ENCODE measurements at places on chromosomes 11 and 22. TPM values are rescaled to one million over a fixed set of nuclear protein-coding genes. Genes with fewer than 3 reads are reported as not detected.

The CRYBB1 gene
- not detected for total RNA-seq

The HBD gene
- total RNA-seq = not detected

The DRICH1 gene
- not detected for total RNA-seq

The NRGN gene
- 0.15 TPM for total RNA-seq

The STK33 gene
- total RNA-seq = 1.1 TPM

The OR51F1 gene
- total RNA-seq = not detected

The C11orf42 gene
- total RNA-seq = not detected

The NLRP14 gene
- total RNA-seq = 0.04 TPM

The SBF2 gene
- total RNA-seq = 15.4 TPM

The SLC17A6 gene
- total RNA-seq = not detected

The KLHL35 gene
- 1.2 TPM for total RNA-seq

The OR5B12 gene
- total RNA-seq = not detected

The TRIM49 gene
- not detected for total RNA-seq

The SLCO2B1 gene
- total RNA-seq = not detected

The FAM180B gene
- total RNA-seq = not detected

The DGCR6 gene
- 0.15 TPM for total RNA-seq

The TTC9C gene
- total RNA-seq = 15.5 TPM

The OR51E1 gene
- total RNA-seq = not detected

The OR2AT4 gene
- total RNA-seq = not detected

The SMTNL1 gene
- total RNA-seq = not detected

The CD248 gene
- 0.47 TPM for total RNA-seq

The KREMEN1 gene
- 13.8 TPM for total RNA-seq

The RHOD gene
- total RNA-seq = 269 TPM

The DDT gene
- 143 TPM for total RNA-seq

The RIC3 gene
- total RNA-seq = 0.16 TPM

The OR51I1 gene
- total RNA-seq = not detected

The CARNS1 gene
- not detected for total RNA-seq

The IL17REL gene
- total RNA-seq = not detected

The CARD18 gene
- total RNA-seq = 0.19 TPM

The C22orf42 gene
- not detected for total RNA-seq

The MPZL2 gene
- total RNA-seq = 80.6 TPM

The C11orf21 gene
- not detected for total RNA-seq

The MGAT3 gene
- not detected for total RNA-seq

The LTO1 gene
- 14.4 TPM for total RNA-seq

The OR8A1 gene
- not detected for total RNA-seq

The PUS3 gene
- total RNA-seq = 18.7 TPM

The OVCH2 gene
- total RNA-seq = not detected

The PVALB gene
- not detected for total RNA-seq

The SCGB1D1 gene
- not detected for total RNA-seq

The MS4A15 gene
- total RNA-seq = not detected

The ABCG4 gene
- 0.08 TPM for total RNA-seq

The SLC2A11 gene
- total RNA-seq = 3.3 TPM

The ARHGAP32 gene
- total RNA-seq = 5.8 TPM

The C11orf86 gene
- not detected for total RNA-seq

The POU2AF2 gene
- total RNA-seq = not detected

The TRIM34 gene
- total RNA-seq = 4.9 TPM

The RGL4 gene
- total RNA-seq = not detected

The NECTIN1 gene
- 86.8 TPM for total RNA-seq

The JAM3 gene
- 13.7 TPM for total RNA-seq

The UBQLN3 gene
- not detected for total RNA-seq

The CCDC73 gene
- total RNA-seq = not detected

The TBX10 gene
- total RNA-seq = not detected

The CECR2 gene
- total RNA-seq = 0.04 TPM

The NAALADL1 gene
- 32.8 TPM for total RNA-seq

The KDM4F gene
- total RNA-seq = not detected

The PTGDR2 gene
- not detected for total RNA-seq

The HBB gene
- not detected for total RNA-seq
